Esophagus mucosa (tissue), 1 donor: ENCODE measurements at places on chromosomes 13 and 19. TPM values are rescaled to one million over a fixed set of nuclear protein-coding genes. Genes with fewer than 3 reads are reported as not detected.

DNA sequence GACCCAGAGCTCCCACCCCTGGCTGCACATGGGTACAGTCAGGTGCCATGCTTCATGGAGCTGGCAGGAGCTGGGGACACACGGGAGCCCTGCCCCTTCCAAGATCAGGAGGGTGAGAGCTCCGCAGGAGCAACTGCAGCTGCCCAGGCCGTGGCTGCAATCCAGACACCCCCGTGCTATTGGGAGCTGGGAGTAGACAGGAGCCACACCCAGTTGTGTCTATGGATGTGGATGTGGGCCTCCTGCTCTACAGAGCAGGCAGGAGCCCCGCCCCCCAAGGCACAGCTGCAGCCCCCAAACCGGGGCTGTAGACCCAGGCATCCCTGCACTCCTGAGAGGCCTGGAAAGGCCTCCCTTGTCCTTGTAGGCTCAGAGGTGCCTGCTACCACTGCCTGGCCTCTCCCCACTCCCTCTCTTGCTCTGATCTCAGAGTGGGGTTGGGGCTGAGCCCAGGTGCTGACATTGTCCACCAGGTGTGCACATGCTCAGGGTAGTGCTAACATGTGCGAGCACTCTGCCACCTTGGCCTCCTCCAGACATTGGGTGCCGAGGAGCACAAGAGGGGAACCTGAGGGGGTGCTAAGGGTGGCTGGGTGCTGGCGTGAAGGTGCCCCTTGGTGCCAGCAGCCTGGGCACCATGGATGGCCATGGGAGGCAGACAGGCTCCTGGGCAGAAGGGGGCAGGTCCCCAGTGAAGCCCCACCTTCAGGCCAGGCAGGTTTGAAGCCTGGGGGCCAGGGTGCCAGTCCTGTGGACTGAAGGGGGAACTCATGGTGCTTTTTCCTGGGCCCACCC lies 8.0 kb upstream of the BAX start:
- peak; percentile 18 for ATAC-seq

DNA sequence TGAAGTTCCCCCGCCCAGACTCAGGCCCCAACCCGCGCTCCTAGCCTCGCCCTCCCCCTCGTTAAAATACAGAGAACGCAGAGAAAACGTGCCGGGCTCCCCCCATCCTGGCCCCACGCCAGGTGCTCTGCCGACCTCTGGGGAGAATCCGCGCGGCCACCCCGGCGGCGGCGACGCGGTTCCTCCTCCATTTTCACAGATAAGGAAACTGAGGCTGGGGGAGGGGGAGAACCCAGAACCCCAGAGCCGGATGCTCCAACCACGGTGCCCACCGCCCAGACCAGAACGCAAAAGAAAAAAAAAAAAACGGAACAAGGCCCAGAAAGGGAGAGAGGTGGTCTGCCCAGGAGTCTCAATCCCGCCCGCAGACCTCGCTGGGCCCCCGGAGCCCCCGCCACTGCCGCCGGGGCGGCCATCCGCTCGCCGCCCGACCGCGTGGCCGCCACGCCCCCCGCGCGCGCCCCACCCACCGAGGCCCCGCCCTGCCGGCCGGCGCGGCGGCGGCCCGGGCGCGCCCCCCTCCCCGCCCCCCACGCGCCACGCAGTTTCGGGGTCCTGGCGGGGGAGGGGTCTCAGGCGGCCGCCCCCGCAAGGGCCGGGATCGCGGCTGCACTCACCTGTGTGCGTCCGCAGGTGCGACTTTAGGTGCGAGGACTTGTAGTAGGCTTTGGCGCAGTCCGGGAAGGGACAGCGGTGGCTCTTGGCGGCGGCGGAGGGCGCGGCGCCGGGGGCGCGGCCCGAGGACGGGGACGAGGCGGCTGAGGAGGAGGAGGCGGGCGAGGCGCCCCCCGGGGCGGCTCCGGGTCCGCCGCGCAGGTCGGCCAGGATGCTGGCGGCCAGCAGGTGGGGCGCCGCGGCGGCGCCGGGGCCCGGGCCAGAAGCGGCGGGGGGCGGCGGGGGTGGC lies 703 bp downstream of the KLF16 start:
- ATAC-seq: no peak

DLEU7 gene
- total RNA-seq: not detected

PGLYRP2 gene
- total RNA-seq: not detected

CGB3 gene
- total RNA-seq: not detected

ZNF471 gene
- 2.0 TPM for total RNA-seq

DNA sequence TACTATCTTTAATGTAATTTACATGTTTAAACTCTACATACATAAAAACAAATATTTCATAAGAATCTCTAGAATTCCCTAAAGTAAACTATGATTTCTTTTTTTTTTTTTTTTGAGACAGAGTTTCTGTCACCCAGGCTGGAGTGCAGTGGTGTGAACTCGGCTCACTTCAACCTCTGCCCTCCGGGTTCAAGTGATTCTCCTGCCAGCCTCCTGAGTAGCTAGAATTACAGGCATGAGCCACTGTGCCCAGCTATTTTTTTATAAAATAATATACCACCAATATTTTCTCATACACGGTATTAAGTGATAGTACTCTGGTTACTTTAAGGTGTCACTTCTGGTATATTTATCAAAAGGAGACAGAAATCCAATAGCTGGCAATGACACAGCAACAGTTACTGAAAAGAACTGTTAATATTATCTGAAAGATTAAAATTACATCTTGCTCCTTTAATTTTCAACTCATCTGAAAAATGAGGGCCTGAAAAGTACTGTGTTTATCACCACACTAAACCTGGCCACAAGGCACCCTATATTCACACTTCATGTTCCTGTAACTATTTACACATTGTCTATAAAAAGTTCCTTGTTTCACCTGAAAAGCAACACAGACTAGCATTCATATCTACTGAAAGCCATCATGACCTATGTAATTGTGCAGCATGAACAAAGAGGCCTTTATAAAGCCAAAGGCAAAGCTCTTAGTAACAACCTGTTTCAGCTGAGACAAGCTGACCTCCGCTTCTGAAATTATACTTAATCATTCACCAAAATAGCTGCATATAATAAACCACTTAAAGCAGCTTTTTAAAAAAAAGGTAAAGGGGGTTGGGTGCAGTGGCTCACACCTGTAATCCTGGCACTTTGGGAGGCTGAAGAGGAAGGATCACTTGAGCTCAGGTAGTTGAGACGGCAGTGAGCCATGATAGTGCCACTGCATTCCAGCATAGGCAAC lies 106.1 kb downstream of the SLC25A15 start:
- ATAC-seq: no peak

DNA sequence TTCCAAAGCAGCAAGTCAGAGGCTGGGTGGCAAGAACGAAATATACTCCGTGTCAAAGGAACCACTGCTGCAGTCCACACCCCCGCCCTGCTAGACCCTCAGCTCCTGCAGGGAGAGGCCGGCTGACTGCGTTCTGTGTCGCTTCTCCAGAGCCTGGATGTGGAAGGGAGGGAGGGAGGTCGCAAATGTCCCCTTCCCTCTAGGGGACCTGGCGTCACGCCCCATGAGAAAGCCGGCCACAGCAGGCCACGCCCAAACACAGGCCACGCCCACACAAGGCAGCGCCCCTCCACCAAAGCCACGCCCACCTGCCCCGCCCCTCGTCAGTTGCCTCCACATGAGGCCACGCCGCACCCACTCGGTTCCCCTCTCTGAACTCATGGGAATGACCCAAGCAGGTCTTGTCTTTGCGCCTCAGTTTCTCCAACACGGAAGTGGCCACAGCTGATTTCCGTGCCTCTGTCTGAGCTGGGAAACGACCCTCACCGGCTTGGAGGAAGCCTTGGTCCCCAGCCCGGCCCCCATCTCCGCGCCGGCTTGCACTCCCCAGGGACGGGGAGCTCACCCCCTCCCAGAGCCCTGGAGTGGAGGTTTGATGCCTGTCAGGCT lies 38.4 kb upstream of the TCF3 start:
- ATAC-seq: peak; percentile 55

DNA sequence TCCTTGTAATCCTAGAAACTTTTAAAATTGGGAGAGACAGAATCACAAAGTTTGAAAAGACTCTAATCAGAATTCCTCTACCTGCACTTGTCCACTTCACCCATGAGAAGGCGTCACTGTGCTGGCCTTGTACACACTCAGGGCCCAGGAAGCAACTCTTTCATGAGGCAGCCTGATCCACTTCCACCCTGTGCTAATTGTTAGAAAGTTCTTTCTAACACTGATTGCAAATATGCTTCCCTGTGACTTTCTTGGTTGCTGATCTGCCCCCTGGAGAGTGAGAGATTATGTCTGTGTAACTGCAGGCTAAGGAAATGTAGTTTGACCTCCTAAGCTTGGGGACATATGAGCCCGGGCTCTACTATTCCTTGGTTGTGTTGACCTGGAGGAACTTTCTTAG lies 494.6 kb downstream of the MYO16 start:
- no peak for ATAC-seq

DNA sequence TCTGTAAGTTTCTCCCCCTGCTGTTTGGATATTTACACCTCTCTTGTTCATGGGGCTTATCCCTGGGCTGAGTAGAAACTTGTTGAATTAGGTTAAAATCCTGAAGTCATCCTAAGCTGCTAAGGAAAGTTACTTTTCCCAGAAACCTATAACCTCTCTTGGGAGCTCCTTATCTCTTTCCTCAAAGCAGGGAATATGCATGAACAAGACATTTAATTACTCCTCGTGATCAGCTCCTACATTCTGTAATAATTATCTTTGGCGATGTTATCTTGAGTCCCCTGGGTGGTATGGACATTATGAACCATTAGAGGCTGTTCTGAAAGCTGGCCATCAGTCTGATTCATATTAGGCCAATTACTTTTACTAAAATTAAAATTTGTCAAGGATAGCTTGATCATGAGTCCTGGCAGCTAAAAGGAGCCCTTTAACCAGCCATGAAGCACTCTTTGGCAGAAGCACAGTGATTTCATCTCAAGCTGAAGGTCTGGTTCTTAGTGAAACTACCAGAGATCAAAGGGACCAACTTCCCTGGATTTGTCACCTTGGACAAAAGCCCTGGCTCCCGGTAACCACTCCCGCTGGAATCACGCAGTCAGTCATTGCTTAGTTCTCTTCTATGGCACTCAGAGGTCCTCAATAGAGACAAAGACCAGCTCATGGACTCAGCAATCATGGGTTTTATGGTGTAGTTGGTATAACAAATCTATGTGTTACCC lies 811.8 kb downstream of the UQCRFS1 start:
- ATAC-seq: no peak

DNA sequence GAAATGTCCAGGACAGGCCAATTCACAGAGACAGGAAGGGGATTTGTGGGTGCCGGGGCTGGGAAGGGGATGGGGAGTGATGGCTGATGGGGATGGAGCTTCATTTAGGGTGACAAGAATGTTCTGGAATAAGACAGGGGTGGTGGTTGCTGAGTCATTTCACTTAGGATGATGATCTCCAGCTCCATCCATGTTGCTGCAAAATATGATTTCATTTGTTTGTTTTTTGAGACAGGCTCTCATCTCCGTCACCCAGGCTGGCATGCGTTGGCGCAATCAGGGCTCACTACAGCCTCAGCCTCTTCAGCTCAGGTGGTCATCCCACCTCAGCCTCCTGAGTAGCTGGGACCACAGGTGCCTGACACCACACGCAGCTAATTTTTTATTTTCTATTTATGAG lies 3.1 kb upstream of the JSRP1 start:
- ATAC-seq: no peak

NEK5 gene
- total RNA-seq: 0.16 TPM

- ATAC-seq: no peak
Measured at GRCh38 chr13:100870898-100871297, 196.3 kb upstream of the TMTC4 start.

GRCh38 chr19:28420811-28421550 lies 792.0 kb downstream of the UQCRFS1 start:
- no peak for ATAC-seq

- peak; percentile 1 for ATAC-seq
Measured at GRCh38 chr13:99496184-99497142, 4.8 kb upstream of the TM9SF2 start.

PIN1 gene
- 54.4 TPM for total RNA-seq

SIGLEC8 gene
- total RNA-seq: not detected

DNA sequence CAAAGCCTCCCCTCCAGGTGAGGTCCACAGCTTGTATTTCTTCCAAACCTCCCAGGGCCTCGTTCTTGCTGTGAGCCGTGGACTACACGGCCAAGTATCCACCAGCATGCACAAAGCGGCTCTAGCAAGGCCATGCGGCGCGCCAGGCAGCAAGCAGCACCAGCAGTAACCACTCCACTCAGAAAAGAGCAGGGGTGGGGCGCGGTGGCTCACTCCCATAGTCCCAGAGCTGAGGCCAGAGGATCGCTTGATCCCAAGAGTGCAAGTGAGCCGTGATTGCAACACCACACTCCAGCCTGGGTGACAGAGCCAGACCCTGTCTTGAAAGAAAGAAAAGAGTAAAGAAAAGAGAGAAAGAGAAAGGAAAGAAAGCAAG lies 4.7 kb downstream of the CCDC8 start:
- ATAC-seq: no peak

GRCh38 chr13:95703576-95703975 lies 26.6 kb downstream of the DNAJC3 start:
- no peak for ATAC-seq
